Fibroblast of skin of left biceps (primary cell): ENCODE measurements at places on chromosomes 11 and 22.
A peak's percentile ranks its signal among the peaks of the same experiment; 100 is the strongest.

GRCh38 chr11:124900464-124900863 lies 2.8 kb upstream of the ROBO4 start:
- peak; percentile 76 for DNase-seq

- no peak for DNase-seq
These were observed 47.0 kb downstream of the APOL1 start for GRCh38 chr22:36299911-36300310.

GRCh38 chr11:86039094-86039493 lies 29.8 kb downstream of the PICALM start:
- no peak for DNase-seq

DNA sequence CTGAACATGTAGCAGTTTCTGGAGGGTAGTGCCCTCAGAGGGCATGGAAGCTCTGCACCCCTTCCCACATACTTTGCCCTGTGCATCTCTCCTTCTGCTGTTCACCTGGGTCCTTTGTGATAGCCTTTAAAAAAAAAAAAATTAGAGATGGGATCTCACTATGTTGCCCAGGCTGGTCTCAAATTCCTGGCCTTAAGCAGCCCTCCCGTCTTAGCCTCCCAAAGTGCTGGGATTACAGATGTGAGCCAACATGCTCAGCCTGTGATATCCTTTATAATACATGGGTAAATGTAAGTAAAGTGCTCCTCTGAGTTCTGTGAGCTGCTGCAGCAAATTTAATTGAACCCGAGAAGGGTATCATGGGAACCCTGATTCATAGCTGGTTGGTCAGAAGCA lies 33.7 kb downstream of the PPFIA1 start:
- no peak for DNase-seq

- DNase-seq, result no peak
These were observed 27.8 kb downstream of the GDPD5 start for GRCh38 chr11:75497788-75498409.

GRCh38 chr11:10770626-10771254 lies 19.7 kb downstream of the CTR9 start:
- DNase-seq, result no peak

- no peak for DNase-seq
These were observed 24.5 kb downstream of the SMIM38 start for GRCh38 chr11:69180226-69180625.

- DNase-seq, result no peak
These were observed 18.8 kb upstream of the GRK3 start for GRCh38 chr22:25545672-25546071.

DNA sequence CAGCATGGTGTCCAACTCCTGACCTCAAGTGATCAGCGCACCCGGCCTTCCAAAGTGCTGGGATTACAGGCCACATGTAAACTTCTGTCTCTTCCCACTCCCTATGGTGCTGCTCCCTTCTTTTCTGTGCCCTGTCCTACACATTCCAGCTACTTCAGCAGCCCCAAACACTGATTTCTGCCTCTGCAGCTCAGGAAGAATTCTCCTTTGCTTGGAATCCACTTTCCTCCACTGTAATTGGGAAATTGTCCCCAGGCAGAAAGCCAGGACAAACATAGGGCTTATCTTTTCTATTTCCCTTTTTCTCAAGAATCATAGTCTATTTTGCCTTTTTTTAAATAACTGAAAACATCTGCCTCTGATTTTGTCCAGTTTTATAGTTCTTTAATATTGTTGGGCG lies 21.3 kb upstream of the DRG1 start:
- peak; percentile 8 for DNase-seq

DNA sequence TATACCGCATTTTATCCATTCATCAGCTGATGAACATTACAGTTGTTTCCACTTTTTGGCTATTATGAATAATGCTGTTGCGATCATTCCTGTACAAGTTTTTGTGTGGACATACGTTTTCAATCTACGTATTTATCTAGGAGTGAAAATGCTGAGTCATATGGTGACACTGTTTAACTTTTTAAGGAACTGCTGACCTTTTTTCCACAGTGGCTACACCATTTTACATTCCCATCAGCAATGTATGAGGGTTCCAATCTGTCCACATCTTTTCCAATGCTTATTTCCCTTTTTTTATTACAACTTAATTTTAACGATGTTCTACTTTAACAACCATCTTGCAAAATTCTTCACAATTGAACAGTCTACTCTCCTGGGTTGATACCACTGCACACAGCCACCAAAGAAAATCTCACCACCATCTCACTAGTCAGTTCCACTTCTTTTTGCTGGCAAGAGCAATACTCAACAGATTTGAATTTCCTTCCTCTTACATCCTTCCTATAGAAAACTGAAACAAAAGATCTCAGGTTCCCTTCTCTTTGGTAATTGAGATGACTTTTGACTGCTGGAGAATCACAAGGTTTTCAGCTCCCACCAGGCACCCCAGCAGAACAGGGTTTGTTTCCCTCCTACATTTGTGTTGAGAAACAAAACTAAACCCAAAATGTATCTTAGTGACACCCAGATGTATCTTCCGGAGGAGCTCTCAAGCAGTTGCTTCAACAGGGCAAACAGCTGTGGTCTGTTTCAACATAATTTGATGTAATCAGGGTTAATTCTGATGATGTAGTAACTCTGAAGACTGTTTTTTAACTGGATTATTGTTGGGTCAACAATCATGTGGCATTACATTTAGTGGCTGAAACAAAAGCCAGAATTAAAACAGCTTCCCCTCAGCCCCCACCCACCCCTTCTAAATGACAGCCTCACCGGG lies 7.0 kb upstream of the GAB2 start:
- no peak for DNase-seq

GRCh38 chr11:3199537-3200295 lies 18.9 kb downstream of the MRGPRG start:
- DNase-seq, result no peak

GRCh38 chr11:10400856-10401255 lies 54.2 kb upstream of the AMPD3 start:
- no peak for DNase-seq

DNA sequence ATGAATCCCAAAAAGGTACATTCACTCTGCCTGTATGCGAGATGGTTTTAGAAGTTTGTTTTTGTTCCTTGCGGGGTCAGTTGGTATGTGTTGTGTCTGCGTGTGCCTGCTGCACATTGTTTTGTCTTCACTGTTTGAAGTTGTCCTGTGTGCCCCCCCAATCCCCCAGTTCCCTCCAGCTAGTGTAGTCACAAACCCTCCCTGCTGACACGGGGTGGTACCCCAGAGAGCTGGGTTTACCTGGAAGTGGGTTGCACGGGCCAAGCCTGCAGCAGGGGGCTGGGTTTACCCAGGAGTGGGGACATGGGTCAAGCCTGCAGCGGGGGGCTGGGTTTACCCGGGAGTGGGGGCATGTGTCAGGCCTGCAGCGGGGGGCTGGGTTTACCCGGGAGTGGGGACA lies 22.2 kb downstream of the CTTN start:
- no peak for DNase-seq

DNA sequence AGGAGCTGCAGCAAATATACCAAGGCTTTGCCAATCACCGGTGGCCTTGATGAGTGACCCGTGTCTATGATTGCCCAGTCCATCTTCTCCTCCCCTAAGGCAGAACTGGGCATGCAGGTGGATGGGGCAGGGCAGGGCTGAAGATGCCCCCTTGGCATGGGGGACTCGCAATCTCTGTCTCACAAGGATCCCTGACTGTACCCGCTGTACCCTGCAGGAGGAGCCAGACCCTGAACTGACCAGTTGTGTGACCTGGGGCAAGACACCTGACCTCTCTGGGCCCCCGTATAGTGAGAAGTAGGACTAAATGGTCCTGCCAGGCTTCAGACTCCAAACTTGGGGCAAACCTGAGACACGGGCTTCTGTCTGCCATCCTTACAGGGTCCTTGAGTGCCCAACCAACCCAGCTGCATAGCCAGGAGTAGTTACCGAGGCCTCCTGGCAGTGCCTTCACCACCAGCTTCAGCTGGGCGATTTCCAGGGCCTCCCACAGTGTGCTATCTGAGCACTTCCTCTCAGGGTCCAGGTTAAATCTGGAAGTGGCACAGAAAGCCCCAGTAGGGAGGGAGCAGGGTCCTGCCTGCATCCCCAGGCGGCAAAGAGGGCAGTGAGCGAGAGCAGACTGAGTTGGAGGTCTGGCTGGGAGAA lies 6.4 kb upstream of the KCNJ11 start:
- DNase-seq, result no peak

- DNase-seq, result no peak
These were observed 205.6 kb downstream of the ADAMTS15 start for GRCh38 chr11:130653838-130654636.

- no peak for DNase-seq
These were observed at the start of gene PHLDB1 for GRCh38 chr11:118607401-118608359. TSS of gene PHLDB1 (plus strand) at chr11:118607615. CDS start at chr11:118613837, 6,222 bp downstream.

DNA sequence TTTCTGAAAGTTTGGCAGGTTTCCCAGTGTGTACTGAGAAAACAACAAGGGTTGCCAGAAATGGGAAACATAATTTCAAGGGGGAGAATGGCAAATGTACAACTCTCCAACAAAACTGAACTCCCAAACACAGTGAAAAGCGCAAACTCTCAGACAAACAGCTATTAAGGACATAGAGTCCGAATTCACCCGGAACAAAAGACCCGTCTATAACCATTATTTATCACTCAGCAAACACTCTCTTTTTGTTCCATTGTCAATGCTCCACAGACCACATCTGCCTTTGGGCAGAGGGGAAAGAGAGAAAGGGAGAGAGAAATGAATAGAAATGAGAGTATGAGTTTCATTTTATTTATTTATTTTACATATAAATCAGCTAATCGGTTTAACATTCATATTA lies 21.7 kb downstream of the KIRREL3 start:
- DNase-seq, result no peak

- no peak for DNase-seq
These were observed 217.8 kb upstream of the ZBED5 start for GRCh38 chr11:11075515-11076171.

DNA sequence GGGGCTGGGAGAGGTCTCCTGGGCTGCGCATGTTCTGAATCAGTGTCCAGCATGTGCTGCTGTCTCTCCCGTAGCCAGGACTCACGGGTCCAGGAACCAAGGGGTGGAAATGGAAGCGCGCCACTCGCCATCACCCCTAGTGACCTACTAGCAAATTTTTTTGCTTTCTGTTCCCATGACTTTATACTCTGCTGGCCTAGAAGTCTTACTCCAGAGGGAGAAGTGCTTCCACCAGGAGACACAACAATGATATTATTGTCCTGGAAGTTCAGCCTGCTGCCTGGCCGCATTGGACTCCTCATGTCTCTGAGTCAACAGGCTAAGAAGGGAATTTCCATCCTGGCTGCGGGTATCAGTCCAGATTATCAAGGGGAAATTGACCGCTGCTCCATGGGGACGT lies 729.7 kb downstream of the BRD1 start:
- no peak for DNase-seq

- no peak for DNase-seq
These were observed 893 bp downstream of the SLC36A4 start for GRCh38 chr11:93196816-93197379.

DNA sequence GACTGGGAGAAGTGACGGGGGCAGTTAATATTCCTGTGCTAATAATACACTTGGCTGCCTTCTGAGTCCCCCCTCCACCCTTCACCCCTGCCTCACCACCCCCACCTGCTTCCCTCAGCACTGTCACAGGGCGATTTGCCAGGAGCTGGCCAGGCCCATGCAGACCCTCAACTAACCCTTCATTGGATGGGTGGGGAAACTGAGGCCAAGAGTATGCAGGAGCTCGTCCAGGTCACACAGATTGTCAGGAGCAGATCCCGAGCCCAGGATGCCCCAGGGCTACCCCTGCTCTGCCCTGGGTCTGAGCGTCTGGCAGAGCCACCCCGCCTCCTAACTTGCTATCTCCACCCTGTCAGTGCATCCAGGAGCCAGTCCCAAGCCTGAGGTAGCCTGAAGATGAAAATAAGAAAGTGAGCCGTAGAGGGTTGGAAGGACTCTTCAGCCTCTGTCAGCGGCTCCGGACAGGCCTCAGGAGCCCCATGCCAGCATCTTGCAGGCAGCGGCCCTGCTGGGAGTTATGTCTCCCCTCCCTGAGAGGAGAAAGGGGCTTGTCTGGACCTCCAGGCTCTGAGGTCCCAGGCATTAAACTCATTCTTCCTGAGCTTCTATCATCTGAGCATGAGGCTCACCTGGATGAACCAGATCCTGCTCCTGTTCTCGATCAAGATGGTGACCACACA lies 6.2 kb downstream of the TPBGL start:
- DNase-seq, result no peak

GRCh38 chr22:43883012-43883661 lies 8.7 kb downstream of the PNPLA5 start:
- DNase-seq, result no peak

GRCh38 chr11:26126741-26127140 lies 205.2 kb upstream of the ANO3 start:
- no peak for DNase-seq

GRCh38 chr11:2575591-2576051 lies 124.2 kb downstream of the KCNQ1OT1 start:
- DNase-seq, result no peak

GRCh38 chr11:64533501-64533900 lies 57.5 kb upstream of the SLC22A12 start:
- no peak for DNase-seq

DNA sequence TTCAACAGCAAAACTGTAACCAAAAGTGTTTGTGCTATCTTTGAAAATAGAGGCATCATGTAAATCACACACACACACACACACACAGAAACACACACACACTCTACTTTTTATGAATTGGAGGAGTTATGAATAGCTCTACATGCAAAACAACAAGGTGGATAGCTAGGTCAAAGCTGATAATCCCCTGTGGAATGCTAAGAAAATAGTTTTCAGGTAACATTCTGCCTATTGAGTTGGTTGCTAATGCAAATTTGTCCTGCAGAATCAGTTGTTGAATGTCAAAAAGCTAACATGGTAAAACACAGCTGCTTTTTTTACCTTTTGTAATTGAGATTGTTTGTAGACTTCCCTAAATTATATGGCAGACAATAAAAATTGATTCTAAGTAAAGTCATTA lies 1658.4 kb upstream of the RAG2 start:
- no peak for DNase-seq

DNA sequence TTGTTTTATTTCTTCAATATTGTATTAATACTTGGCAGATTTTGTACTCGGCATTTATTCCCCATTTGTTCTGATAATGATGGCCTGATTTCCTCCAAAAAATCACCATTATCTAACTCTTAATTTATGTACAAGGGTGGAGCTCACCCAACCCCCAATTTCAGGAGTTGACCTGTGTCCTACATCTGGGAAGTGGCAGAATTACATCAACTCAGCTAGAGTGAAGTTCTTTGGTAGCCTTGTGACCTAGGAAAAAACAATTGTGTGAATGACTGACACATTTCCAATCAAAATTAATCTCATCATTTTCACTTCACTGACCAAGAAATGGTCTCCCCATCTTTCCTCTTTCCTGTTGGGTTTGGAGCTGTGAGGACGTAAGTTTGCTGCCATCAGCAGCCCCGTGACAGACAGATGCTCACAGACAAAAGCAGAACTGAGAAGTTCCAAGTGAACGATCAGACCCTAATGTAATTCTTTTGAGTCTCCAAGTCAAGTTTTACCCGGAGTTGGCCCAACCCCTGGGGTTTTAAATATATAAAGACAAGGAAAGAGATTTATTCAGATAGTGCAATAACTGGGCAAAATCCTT lies 16.6 kb upstream of the MS4A6E start:
- DNase-seq, result no peak

- DNase-seq, result no peak
These were observed 723 bp upstream of the SCUBE1 start for GRCh38 chr22:43343670-43344519.
